ENCODE measurements at places on chromosomes 2 and 18.

DNA sequence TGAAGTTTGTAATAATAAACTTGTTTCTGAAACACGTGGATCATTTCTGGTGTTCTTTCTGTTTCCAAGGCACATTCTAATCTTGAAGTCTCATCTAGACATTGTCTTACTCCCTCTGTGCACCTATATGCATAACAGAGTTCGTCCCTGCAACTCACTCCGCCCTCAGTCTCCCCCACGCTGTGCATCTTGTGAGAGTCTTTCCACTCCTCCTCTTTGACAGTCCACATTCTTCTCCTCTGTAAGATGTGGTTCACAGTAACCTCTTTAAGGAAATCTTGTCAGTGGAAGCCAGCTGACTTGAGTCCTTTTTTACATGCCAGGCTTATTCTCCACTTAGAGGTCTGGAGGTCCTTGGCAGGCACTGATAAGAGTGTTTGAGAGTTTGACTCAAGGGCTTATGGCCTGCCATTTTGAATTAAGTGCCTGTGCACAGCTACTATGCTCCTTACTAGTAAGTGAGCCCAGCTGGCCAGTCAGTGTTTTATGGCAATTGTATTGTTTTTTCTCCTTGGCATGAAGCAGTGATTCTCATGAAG lies 108.9 kb upstream of the IL1R2 start:
- DNase-seq, result no peak

GRCh38 chr2:236107536-236107935 lies 60.6 kb downstream of the GBX2 start:
- no peak for DNase-seq

- DNase-seq, result no peak
Observed at GRCh38 chr2:232478571-232479340, 8.9 kb downstream of the ECEL1 start.

GRCh38 chr2:172323256-172323655 lies 104.1 kb upstream of the ITGA6 start:
- no peak for DNase-seq

GRCh38 chr2:45649858-45650811 lies 1.3 kb upstream of the PRKCE start:
- peak; percentile 69 for DNase-seq

GRCh38 chr2:46829231-46829995 lies 86.2 kb downstream of the MCFD2 start:
- DNase-seq, result no peak

GRCh38 chr2:102795641-102796040 lies 33.8 kb downstream of the TMEM182 start:
- no peak for DNase-seq

- DNase-seq, result no peak
Observed at GRCh38 chr2:233416706-233417105, 62.4 kb downstream of the DGKD start.

GRCh38 chr2:123808243-123808642 lies 216.8 kb upstream of the CNTNAP5 start:
- no peak for DNase-seq

DNA sequence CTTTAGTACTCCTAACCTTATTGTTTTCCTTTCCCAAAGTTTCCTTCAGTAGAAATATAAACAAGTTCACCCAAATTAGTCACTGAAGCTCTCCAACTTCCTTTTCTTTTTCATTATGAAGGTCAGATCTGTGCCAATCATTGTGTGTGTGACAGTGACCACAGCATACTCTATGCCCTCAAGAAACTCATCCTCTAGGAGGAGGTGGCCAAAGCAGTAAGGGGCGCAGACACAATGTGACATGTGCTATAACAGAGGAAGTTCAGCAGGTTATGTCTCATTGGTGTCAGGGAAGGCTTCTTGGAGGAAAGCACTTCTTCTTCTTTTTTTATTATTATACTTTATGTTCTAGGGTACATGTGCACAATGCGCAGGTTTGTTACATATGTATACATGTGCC lies 60.0 kb upstream of the PSME4 start:
- DNase-seq, result no peak

- DNase-seq, result no peak
Observed at GRCh38 chr2:240930096-240930630, 24.0 kb downstream of the CROCC2 start.

DNA sequence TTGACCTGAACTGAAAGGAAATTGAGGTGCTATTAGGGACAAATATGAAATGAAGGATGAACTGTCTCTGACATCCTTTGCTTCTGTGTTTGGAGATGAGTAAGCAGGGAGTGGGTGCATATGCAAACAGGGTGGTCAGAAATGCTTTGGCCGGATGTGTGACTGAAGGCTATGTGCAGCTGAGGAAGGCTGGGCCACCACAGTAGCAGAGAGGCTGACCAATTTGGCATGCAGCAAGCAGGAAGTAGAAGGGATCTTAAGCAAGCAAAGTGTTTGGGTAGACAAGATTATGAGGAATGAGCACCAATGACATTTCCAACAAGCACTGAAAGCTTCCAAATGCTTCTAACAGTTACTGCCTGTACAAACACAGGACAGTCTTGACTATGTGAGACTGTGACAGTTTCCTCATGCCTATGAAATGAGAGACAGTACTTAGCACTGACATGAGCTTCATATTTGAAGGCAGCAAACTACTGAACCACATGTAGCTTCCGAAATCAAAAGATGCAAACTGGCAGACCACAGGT lies 3.3 kb upstream of the ACTR3 start:
- peak; percentile 70 for DNase-seq

- DNase-seq, result no peak
Observed at GRCh38 chr2:212939777-212940531, 211.5 kb downstream of the IKZF2 start.

DNA sequence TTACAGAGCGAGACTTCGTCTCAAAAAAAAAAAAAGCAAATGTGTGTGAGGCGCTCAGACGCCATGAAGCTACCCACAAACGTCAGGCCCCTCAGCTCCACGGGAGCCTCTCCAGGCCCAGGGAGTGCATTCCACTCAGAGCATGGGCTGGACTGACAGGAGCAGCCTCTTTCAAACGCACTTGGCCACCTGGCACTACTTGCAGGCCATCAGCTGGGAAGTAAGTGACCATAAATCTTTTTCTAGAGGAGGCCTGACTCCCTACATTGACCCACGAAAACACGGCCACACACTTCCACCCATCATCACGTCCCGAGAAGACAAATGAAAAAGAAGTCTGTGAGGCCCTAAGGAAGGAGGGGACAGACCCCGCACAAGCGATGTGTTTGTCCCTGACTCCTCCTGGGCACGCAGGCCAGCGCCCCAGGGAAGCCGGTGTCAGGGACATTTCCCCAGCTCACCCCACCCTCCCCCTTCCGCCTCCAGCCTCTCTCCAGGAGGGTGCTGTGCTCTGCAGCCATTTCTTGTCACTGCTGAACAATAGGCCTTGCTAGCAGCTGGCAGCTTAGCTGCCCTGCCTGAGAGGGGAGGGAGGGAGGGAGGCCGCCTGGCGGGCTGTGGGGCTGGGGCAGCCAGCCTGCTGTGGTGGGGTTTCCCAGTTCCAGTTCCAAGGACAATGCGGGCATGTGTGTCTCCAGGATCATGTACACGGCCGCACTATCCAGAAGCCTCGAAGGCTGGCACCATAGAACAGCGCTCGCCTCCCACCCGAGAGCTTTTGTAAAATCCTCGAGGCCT lies 26.6 kb downstream of the SERTAD2 start:
- peak; percentile 18 for DNase-seq

GRCh38 chr2:197238043-197238365 lies 72.6 kb downstream of the ANKRD44 start:
- DNase-seq, result no peak

GRCh38 chr2:86249579-86250391 lies 50.5 kb downstream of the MRPL35 start:
- DNase-seq, result no peak

DNA sequence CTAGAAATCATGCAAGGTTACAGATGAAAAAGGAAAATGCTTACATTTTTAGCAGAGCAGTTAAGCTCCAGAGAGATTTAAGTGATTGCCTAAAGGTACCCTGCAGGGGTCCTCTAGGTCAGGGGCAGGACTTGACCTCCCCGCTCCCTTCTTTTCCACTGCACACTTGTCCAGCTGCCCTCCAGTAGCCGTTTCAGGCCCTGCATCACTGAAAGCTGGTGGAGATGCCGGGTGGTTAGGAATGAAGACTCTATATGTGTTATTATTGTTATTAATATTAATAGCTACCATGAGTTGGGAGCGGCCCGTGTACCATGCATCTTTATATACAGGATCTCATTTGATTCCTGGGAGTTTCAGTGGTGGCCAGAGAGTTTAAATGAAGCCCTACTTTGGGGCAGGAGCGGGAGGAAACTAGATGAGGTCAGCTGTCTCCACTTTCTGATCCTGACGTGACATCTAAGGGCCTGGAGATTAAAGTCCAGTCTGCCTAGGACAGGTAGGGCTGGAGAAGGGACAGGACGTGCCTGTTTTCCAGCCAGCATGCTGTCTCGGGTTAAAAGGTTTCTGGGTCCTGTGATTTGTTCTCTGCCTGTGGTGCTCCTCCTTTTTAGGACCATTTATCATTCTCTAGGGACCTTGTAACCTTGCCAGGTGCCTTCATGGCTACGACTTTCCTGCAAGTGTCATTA lies 2.1 kb downstream of the TMEM37 start:
- no peak for DNase-seq

- peak; percentile 41 for DNase-seq
Observed at GRCh38 chr2:110115291-110116032, at the start of gene MALL. Gene MALL (minus strand): TSS chr2:110115822. CDS start chr2:110115792, 30 bp downstream.

DNA sequence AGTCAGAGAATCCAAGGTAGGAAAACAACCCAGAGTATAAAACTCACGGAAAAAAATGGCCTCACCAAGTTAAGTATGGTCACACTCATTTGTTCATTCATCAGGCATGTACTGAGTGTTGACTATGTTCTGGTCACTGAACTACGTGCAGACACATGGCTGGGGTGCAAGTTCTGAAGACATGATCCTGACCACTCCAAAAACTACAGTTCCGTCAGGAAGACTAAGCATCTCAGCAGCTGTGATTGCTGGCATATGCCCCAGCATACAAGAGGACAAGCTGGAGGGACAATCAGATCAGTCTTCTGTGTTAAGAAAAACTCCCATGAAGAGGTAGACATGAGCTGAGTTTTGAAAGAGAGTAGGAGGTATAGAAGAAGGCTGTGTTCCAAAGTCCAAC lies 72.8 kb downstream of the TCF4 start:
- no peak for DNase-seq

DNA sequence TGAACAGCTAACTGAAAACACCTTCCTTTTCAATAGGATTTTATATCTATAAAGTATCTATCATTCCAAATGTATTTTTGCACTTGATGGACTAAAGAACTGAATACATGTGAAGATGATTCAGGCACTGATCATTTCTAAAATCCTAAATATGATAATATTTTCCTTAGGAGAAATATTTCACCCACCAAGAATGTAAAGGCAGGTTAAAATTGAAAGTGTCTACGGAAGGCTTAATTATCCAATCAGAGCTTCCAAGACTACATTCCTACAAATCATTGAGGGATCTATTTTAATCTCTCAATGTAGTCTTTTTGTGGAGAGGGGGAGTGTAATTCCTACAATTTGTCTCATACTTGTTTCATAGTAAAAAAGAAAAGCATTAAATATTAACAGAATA lies 3.6 kb downstream of the GALNT3 start:
- DNase-seq, result no peak

DNA sequence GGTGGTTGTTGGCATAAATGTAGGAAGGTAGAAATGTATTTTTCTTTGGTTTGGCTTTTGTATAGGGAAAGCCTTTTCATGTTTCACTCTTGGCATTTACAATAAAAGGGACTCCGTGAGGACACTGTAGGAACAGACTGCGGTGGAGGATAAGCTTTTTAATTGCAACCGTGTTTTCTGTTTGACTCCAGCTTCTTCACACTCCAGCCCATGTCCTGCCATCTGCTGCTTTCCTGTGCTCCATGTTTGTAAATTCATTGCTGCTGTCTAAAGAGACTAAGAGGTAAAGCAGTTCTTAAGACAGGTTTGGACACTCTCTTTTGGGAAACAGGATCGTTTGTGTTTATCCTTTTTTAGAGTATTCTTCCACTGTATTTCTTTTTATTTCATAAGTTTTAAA lies 33.3 kb downstream of the WDR75 start:
- no peak for DNase-seq

DNA sequence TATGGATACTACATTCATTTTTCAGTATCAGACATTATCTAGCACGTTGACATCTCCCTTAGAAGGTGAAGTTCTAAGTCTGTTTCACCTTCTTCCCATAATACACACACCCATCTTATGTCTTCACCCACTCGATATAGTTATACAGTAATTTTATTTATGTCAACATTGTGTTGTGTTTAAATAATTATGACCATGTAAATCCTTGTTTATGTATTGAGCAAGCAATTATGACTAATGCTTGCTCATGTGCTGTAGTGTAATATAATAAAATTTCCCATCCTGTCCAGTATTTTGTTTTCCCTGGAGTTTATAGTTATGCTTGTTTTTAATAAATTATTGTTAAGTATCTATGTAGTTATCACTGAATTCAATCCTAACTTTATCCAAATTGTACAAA lies 163.2 kb downstream of the MTX2 start:
- DNase-seq, result no peak

- peak; percentile 78 for DNase-seq
Observed at GRCh38 chr2:158539176-158540005, 82.6 kb downstream of the PKP4 start.

GRCh38 chr2:161371869-161372268 lies 44.2 kb upstream of the TBR1 start:
- DNase-seq, result no peak

DNA sequence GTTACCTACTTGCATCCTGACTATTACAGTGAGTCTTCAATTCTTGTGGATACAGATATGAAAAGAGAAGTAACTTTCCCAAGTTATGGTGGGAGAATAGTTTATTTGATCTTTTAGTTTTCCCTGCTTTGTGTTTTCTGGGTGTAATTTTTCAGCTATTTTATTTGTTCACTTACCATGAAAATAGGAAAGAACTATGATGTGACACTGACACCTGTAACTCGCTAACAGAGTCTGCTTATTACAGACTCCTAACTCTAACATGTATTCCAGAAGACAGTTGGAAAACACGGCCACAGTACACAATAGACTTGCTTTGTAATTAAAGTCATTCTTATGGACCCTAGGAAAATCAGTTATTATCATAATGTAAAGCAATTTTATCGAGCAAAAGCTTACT lies 323.2 kb downstream of the LRRTM1 start:
- DNase-seq, result no peak

DNA sequence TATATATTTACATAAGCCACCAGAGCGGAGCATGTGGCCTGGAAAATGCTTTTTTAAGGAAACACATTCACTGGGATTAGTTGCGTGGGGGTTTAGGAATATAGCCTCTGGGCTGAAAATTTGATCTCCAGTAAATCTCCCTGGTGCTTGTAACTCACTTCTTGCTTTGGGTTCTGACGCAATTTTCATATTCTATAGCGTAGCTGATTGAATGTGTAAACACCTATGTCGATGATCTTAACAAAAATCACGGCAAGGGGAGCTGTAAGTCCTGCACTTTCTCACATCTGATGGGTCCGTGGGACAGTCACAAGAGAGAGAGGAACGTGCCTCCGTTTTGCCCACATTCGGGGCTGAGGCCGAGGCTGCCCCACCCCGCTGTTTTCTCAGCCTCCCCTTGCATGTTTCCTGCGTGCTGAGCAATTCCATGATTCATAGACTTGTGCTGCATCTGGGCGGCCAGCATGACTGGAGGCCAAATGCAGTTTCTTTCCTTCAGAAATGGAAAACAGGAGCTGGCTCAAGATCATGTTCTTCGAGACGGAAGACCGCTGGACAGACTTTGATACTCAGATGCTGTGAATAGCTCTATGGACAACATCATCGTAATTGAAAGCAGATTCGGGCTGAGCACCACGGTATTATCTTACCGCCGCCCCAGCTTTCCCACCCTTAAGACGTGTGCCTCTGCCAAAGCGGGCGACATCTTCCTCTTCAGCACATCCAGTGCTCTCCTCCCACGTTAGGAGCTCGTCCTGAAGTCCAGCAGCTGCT lies 109.2 kb downstream of the TMEM18 start:
- DNase-seq, result no peak

- DNase-seq, result no peak
Observed at GRCh38 chr2:120734930-120735651, 577 bp upstream of the GLI2 start.

Measured in kidney capillary endothelial cell (primary cell).